Left kidney (tissue), 8 donors: ENCODE measurements at places on chromosomes 7 and 10.
A peak's percentile ranks its signal among the peaks of the same experiment; 100 is the strongest.

- peak; percentile 25 for DNase-seq
Observed at GRCh38 chr7:32761451-32762205, 129.9 kb downstream of the KBTBD2 start.

GRCh38 chr10:78217336-78217735 lies 183.7 kb downstream of the RPS24 start:
- no peak for DNase-seq

GRCh38 chr7:63093481-63093880 lies 905.2 kb upstream of the ZNF722 start:
- DNase-seq: no peak

DNA sequence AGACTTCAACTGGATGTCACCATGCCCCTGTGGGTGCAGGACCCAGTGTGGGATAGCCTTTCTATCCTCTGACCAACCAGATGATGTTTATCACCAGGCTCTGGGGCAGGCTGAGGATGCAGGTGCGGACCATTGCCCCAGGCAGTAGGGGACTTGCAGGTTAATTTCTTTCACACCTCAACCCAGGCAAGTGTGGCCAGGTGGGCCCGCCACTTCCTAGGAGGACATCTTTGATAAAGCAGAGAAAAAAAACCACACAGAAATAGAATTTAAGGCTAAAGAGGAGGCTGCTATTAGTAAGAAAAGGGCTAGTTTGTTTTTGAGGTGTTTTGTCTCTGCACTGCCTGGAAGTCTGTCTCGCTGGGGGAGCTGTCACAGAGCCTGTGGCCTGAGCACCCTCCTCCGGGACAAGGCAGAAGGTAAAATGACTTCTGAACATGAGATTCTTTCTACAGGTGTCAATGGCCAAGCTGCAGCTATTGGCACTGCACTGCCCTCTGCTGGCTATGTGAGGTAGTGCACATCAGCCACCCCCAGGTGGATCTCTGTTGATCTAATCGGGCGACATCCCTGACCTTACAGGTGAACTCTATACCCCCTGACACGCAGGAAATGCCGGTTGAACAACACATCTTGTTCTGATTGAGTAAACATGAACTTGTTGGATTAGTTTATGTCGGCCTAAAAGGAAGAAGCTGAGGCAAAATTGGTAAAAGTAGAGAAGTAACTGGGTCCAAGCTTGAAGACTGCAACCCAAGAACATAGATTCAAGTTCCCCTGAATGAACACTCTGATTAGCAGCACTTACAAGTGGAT lies 21.0 kb downstream of the UPP1 start:
- DNase-seq: no peak

DNA sequence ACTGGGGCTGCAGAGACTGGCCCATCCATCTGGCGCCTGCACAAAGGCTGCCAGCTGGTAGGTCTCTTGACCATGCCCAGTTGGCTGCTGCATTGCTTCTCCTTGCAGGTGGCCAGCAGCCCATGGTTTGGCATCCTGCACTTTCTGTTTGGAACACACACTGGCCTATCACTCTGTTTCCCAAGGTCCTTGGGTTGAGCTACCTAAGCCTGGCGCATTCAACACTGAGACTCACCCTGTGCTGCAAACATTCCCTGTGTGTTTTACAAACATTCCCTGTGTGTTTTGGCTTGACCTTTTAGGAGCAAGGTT lies 55.5 kb downstream of the TACR2 start:
- no peak for DNase-seq

DNA sequence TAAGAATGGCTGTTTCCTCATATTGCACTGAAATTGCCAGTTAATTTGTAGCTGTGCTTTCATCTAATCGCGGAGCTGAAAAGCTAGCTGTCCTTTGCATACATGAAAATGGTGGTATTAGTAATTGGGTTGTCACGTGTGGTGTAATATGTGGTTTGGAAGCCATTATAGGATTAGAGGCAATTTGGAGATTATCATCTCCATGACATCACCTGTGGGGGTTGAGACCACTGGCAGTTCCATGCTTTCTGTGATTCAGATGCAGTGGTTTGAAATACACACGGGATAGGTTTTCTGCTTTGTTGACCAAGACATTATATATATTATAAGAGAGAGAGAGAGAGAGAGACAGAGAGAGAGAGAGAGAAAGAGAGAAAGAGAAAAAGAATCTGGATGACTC lies 180.8 kb downstream of the RAB11FIP2 start:
- no peak for DNase-seq

DNA sequence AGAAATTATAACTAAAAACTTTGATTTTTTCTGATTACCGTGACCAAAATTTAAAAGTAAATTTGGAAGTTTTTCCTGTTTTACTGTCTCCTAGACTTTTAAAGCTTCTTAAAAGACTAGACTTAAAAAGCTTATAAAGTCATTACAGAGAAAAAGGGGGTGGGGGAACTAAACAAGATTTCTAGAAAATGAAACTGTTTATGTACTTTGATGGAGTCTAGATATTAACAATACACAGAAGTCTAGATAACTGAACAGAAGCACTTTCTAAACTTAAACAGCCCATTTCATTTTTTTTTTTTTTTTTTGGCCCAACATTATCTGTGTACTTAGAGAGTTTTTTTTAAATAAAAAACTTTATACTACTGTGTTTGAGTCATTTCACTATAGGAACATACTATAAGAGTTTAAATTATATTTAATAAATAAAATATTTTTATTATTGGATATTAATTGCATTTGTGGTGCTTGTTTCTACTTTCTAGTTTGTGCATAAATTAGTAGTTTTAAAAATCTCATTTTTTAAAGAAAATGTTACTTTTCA lies 98.5 kb downstream of the PHTF2 start:
- no peak for DNase-seq

DNA sequence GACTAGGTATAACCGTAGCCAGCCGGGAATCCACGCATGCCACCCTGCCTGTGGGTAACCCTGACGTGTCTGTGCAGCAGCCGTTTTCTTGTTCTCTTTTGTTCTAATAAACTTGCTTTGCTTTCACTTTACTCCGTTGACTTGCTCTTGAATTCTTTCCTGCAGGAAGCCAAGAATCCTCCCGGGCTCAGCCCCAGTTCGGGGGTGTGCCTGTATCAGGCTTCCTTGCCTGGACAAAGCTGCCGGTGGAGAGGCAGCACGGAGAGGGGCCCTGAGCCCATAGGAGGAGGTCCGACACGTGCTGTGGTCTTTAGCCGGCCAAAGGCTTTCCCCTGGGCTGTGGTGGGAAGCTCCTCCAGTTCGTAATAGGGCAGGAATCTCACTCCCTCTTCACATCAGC lies 256.5 kb upstream of the PPP2R2D start:
- no peak for DNase-seq

- DNase-seq: no peak
Observed at GRCh38 chr10:72083790-72084459, 4.4 kb downstream of the SPOCK2 start.

GRCh38 chr7:31190906-31191305 lies 138.8 kb downstream of the ADCYAP1R1 start:
- DNase-seq: no peak

DNA sequence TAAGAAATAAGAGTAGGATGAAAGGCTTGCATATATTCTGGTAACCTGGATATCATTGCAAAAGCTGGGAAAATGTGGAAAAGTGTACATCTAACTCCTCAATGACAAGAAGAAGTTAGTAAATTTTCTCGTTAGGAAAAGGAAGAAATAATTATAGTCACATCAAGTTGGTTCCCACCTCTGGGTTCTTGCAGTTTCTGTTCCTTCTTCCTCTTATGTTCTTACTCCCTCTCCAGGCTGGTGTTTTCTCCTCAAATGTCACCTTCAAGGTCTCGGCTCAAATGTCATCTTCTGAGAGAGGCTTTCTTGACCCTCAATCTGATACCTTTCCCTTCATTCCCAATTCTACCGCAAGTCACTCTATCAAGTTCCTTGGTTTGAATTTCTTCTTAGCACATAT lies 64.4 kb downstream of the ENTPD1 start:
- no peak for DNase-seq

- DNase-seq: no peak
Observed at GRCh38 chr10:130160775-130161174, 24.6 kb downstream of the GLRX3 start.

DNA sequence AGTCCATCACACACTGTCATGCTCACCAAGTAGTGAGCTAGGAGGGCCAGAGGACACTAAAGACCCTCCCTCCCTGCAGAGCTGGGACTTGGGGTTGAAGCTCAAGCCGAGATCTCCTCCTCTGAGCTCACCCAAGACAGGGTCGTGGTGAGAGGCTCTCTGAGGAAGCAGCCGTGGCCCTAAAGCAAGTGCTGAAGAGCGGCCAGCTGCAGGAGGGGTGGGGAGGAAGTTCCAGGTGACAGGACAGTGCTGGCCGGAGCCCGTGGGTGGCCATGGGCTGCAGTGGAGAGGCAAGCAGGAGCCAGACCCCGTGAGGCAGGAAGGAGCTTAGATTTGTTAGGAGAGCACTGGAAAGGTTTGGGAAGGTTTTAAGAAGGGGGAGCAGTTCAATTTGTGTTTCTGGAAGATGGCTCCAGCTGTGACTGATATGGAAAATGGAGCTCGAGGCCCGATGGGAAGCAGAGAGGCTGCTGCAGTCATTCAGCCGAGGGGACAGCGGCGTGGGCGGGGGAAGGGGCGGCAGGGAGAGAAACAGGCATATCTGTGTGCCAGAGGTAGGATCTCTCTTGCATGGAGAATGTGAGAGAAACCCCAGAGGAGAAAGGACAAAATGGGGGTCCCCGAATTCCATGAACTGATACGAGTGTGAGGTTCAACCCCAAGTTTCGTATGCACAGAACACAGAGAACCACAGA lies 26.9 kb upstream of the DNAAF5 start:
- no peak for DNase-seq

DNA sequence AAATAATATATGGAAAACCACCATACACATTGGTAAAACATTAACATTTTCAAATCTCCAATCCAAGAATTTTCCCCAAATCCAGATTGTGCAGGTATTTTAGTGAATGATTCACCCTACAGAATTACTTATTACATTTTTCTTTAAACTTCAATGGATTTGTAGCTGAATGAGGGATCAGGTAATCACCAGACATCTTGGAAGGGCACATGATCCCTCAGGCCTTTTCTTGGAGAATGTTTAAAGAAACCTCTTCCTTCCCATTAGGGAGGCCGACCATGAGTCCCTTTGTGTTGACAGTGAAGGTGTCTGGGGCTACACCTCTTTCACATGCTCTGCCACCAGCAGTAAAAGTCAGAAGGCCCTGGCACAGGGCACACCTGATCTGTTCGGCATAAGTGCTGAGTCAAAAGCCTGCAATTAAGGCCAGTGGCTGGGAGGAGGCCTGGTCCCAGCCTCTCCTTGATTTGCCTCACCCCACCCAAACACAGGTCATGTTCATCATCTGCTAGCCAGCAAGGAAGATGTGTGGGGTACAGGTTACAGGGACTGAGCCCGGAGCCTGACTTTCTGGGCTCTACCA lies 207.7 kb downstream of the SNX10 start:
- no peak for DNase-seq

DNA sequence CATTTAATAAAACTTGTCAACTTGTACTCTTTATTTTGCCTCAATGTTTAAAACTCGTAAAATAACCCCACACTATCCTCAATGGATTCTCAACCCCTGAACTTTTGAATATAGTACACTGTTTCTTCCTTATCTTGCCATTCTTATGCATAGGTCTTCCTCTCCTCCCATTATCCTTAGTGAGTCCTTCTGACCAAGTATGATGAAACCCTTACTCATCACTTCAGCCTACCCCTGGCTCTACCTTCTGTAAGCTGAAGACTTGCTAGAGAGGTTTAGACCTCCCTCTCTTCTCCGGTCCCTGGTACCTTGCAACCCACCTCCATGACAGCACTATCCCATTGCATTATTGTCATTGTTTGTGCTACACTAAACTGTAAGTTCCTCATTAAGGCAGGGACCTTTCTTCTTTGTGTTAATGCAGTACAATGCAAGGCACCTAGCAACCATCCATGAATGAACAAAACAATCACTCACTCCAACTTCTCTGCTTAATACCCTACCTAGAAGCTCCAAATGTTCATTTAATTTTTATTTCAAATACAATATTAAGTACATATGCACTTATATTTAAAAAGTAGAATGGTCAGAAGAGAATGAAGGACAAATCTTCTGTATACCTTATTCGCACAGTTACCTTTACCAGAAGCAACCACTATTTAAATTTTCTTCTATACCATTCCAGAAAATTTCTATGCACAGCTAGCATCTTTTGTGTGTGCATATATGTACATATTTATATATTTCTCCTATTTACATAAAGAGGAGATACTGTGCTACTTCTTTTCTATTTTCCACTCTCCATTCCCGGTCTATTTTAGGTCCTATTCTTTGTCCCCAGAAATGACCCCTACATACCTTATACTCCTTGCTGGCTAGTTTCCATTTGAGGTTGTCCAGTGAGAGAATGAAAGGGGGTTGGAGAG lies 77.5 kb downstream of the SLC16A9 start:
- no peak for DNase-seq
